Anterior cingulate cortex (tissue), 58 donors: ENCODE measurements at places on chromosomes 1 and 21.

DNA sequence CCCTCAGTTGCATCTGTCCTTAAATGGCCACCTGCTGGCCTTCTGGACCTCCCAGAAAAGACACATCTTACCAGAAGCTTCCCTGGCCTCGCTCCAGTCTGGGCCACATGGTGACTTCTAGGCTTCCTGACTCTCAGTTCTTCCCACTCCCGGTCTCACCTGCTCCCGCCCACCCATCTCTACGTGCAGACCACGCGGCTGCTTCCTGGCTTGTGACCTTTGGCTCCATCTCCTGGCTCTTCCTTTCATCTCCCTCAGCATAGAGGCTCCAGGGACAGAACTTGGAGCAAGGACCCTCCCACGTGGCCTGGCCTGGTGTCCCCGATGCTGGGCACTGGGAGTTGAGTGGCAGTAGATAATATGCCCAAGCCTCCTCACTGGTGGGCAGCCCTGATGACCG lies 124.9 kb upstream of the IRF2BP2 start:
- DNase-seq: no peak

DNA sequence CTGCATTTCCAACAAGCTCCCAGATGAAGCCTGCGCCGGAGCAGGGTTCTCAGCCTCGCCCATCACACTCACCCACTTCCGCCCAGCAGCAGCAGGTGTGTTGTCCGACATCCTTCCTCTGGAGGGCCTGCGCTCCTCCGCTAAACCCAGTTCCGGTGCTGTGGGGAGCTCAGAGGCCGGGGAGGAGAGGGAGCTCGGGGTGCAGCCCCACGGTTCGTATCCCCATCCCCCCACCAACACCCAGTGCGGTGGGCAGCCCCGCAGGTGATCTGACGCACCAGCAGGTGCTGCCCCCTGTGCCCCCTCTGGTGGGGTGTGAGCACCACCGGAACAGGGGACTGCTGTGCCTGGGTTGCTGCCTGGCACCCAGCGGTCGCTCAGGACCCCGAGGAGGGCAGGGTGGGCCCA lies 3.4 kb upstream of the PEX10 start:
- DNase-seq: no peak

DNA sequence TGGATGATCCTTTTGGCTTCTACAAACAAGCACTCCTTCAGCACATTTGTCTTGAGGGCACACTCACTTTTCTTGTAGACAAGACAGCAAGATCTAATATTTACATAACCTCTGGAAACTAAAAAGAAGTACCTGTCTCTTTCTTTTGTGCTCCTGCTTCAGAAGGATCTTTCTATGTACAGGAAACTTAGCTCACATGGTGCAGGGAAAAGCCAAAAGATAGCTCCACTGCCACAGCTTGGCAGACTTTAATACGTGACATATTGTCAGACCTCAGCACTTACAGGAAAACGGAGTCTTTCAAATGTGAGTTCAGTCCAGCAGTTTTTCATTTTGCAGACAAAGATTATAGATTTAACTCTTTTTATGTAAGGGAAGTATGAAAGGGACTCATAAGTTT lies 225.5 kb upstream of the SAMSN1 start:
- DNase-seq: no peak

GRCh38 chr1:20276485-20277159 lies 14.1 kb upstream of the VWA5B1 start:
- no peak for DNase-seq

GRCh38 chr1:225774281-225775147 lies 3.1 kb upstream of the SRP9 start:
- no peak for DNase-seq

GRCh38 chr1:215160351-215160750 lies 77.8 kb downstream of the KCNK2 start:
- no peak for DNase-seq

GRCh38 chr21:28696844-28697410 lies 295.8 kb downstream of the LTN1 start:
- DNase-seq: no peak

DNA sequence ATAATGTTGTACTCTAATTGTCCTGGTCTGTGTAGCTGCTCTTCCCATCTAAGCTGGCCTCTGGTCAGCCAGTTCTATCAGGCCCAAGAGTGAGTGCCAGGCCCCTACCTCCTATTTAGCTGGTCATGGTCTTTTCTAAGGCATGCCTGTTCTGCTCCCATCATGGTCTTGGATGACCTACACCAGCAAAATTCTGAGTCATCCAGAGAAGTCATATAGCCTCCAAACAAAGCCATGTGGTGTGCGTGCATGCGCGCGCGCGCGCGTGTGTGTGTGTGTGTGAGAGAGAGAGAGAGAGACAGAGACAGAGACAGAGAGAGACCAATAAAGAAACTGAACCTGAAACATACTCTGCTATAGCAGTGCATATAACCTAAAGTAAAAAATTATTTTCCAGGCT lies 254.4 kb downstream of the BRINP2 start:
- DNase-seq: no peak
